ENCODE measurements at places on chromosomes 4 and X.

GRCh38 chrX:70527053-70527452 lies 82.4 kb downstream of the DLG3 start:
- DNase-seq = no peak

DNA sequence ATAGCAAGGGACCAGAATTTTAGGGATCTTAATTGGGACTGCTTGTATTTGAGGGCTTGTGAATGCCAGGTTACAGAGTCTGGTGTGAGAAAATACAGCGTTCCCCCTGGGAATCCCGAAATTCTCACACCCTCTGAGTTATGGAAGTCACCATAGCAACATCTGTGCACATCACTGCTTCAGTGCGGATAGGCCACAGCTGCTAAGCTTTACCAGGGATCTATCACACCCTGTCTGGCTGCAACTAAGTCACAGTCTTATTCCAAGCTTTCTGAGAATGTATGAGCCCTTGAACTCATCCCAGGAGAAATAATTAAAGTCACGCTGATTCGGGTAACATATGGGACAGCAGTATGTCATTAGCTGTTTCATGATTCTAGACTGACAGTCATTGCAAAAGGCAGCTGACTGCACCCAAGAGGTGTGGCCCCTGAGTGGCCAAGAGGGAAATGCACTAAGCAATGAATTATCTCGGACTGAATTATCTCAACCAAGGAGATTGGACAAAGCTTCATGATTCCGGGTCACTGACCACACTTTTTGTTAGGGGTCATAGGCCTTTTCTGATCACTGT lies 46.7 kb upstream of the BTC start:
- no peak for DNase-seq

DNA sequence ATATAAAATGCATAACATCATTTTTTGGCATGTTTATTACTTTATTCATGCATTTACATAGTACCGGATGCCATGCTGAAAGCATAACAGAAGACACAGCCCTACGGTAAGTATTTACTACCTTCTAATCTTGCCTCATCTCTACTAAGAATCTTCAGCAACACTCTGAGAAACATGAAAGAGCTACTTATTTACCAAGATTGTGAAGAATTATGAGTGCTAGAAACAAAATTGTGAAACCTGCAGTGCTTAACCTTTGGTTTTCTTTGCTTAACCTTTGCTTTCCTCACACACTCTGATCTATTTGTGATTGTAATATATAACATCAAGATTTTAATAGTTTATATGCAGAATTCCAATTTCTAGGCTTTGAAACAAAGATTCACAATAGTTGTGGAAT lies 7.4 kb downstream of the ANTXR2 start:
- DNase-seq = no peak

DNA sequence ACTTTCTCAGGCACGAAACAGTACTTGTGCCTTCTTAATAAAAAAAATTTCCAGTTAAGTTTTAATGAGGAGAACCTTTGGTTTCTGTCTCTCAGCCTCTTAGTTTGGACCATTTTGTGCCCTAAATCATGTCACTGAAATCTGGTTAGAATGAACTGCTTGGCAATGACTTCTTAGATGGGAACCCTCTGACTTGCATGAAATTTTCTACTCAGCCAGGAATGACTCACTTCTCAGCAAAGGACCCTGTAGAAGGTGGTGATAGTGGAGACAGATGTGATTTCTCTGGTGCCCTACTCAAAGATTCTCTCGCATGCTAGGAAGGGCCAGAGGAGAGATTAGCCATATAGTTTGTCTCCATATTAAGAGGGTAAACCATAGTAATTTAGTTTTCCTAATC lies 50.5 kb downstream of the RASL11B start:
- DNase-seq = no peak

DNA sequence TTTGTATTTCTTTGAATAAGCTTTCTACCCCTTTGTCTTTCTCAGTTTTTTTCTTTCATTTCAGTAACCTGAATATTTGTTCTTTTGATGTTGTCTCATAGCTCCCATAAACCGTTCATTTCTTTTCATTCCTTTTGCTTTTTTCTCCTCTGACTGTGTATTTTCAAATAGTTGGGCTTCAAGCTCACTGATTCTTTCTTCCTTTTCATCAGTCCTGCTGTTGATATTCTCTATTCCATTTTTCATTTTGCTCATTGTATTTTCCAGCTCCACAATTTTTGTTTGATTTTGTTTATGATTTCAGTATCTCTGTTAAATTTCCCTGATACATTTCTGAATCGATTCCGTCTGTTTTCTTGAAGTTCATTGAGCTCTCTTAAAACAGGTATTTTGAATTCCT lies 129.6 kb upstream of the NUDT6 start:
- no peak for DNase-seq

DNA sequence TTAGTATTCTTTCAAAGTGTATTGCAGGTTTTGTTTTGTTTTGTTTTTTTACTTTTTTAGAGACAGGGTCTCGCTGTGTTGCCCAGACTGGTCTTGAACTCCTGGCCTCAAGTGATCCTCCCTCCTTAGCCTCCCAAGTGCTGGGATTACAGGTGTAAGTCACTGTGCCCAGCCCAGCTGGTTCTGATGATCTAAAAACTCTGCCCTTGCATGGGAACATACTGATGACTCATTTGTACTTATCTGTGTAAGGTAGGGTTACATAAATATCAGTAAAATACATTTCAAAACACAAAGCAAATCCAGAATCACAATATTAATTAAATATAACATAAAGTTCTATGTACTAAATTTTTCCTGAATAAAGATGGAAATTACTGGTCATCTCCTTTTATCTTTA lies 7.4 kb upstream of the SLC9B1 start:
- DNase-seq = no peak

GRCh38 chr4:26942871-26943270 lies 82.2 kb downstream of the STIM2 start:
- DNase-seq = no peak

DNA sequence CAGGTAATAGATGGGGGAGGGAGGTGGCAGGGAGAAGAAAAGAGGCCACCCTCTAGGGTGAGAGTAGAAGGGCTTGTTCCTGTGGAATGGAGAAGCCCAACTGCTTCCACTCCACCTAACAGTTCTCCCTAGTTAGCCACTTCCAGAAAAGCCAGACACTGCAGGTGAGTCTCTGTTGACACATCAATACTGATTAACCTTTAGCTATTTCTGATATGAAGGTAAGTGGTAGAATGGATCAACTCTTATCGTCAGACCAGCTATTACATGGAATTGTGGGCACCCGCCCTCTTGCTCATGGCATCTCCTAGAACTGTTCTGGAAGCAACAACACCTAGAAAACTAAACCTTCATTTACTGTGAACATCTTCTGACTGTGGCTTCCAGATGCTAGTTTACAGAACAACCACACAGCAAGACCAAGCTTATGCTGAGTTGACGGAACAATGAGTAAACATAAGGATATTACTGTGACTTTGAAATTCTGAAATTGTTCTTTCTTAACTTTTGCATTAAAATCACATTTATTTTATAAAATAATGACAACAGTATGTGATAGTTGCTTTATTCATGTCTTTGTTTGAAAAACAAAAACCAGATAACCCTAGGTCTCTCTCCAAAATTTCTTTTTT lies 44.7 kb downstream of the ANXA3 start:
- DNase-seq = no peak

- DNase-seq = no peak
Measured at GRCh38 chr4:88731381-88731780, 33.8 kb upstream of the NAP1L5 start.

DNA sequence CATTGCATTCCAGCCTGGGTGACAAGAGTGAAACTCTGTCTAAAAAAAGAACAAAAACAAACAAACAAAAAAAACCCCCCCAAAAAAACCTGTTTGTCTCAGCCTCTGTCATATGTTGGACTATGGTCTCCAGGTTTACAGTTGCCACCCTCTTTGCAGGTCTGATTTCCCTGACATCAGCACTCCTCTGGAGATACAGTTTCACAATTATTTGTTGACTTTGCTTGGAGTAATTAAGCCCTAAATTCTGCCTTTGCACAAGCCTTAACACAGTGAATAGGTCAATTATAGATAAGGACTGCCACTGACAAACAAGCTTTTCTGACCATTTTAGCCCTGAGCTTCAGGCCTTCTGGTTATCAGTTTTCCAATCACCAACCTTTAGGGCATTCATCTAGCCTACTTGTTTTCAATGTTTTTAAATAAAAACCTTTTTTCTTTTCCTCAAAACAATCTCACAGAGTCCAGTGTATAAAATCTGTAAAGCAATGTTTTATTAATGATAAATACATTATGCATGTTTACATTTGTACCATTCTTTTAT lies 20.4 kb upstream of the MAPK10 start:
- no peak for DNase-seq

DNA sequence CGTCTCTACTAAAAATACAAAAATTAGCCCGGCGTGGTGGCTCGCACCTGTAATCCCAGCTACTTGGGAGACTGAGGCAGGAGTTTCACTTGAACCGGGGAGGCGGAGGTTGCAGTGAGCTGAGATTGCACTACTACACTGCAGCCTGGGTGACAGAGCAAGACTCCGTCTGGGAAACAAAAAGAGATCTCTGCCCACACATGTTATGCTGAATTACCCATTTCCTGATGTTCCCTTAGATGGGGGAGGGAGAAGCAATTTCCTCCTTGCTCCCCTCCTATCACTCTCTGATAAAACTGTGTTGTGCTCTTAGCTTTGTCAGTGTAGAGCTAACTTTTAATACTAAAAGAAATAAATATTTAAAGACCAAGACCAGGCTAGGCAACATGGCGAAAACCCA lies 102.5 kb downstream of the LARP7 start:
- DNase-seq = no peak

GRCh38 chrX:123330229-123330942 lies 146.3 kb downstream of the GRIA3 start:
- no peak for DNase-seq

- no peak for DNase-seq
Measured at GRCh38 chr4:8515316-8516060, 64.7 kb upstream of the GPR78 start.

GRCh38 chrX:120768681-120769080 lies 107.0 kb downstream of the CT47B1 start:
- DNase-seq = no peak

- no peak for DNase-seq
Measured at GRCh38 chrX:56800801-56801200, 71.8 kb downstream of the NBDY start.

Measured in HL-60 (cell line).